ENCODE measurements at places on chromosomes 11 and 22.

GRCh38 chr11:119192111-119192510, 6.8 kb downstream of the NHERF4 start:
- DNase-seq, result no peak

GRCh38 chr11:102886999-102887398, 12.2 kb upstream of the MMP12 start:
- DNase-seq, result no peak

GRCh38 chr22:35140879-35141745, 75.2 kb downstream of the ISX start:
- DNase-seq, result no peak

DNA sequence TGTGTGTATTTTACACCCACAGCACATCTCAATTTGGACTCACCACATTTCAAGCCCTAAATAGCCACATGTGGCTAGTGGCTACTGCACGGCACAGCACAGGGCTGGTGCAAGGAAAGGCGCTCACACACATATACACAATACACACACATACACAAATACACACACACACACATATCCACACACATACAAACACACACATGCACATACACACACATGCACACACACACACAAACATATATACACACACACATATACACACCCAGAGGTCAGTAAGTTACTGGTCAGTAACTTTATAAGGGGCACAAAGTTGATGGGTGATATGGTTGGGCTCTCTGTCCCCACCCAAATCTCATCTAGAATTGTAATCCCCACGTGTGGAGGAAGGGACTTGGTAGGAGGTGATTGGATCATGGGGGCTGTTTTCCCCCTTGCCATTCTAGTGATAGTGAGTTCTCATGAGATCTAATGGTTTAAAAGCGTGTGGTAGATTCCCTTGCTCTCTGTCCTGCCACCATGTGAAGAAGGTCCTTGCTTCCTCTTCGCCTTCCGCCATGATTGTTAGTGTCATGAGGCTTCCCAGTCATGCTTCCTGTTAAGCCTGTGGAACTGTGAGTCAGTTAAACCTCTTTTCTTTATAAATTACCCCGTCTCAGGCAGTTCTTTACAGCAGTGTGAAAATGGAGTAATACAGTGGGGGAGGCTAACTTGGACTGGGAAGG, 37.6 kb upstream of the DKK3 start:
- no peak for DNase-seq

DNA sequence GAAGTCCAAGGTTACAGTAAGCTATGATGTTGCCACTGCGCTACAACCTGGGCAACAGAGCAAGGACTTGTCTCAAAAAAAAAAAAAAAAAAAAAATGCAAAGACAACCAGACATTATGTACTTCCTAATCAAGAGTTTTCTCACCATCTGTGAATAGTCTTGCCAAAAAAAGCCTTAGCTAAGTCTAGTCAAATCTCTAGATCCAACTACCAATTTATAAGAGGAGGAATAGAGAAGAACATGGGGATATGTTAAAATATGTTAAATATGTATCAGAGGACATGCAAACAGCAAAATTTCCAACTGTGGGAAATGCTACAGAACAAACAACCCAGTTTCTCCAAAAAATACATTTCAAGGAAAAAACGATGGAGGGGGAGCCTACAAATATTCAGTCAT, 45.6 kb downstream of the USP28 start:
- no peak for DNase-seq

DNA sequence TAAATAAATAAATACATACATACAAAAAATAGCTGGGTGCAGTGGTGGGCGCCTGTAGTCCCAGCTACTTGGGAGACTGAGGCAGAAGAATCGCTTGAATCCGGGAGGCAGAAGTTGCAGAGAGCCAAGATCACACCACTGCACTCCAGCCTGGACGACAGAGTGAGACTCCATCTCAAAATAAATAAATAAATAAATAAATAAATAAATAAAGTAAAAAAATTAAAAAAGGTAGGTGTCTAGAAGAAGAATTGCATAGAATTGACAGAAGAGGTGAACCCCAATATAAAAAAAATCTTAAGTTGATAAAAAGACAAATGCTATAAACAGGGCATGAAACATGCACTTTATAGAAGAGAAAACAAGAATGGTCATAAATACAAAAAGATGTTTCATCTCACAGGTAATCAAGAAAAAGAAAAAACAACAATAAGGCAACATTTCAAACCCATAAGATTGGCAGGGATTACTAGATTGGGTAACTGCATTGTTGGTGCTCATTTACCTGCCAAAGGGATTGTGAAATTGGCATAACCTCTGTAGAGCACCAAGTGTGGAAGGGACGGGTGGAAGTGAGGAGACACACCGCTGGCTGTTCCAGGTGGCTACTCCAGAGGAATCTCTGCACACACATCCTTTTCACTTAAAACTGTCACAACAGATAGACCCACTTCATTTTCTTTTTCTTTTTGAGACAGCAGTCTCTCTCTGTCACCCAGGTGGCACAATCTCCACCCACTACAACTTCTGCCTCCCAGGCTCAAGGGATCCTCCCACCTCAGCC, 44.7 kb downstream of the NF2 start:
- DNase-seq, result no peak

- no peak for DNase-seq
These were observed 24.8 kb downstream of the APOL1 start for GRCh38 chr22:36277482-36278291.

DNA sequence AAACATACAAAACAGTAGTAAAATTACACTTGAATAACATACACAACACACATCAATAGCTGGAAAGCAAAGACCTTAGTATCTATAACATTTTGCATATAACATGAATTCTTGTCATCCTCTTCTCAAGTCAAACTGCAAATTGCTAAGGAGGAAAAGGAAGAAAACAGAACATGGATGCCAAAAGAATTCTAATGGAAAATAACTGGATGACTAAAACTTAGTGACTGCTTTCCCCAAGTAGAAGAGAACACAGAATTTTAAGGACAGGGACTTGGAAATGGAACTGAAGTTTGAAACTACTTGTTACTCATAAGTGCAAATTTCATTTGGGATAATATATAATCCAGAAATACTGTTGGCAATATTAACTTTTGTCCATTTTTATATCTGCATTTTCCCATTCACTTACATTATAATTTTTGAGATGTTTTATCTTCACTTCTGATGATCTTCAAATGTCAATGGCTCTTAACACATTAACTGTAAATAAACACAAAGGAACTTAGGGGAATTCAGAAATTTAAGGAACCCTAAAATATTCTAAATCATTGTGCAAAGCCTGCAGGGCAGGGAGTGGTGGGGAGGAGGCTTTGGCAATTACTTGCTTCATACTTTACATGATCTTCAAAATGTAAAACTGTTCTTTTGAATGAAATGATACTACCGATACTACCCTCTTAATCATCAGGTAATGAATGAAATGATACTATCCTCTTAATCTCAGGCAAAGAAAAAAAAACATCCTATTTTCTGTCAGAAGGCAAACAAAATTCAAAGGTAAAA, 9.9 kb downstream of the MTMR2 start:
- no peak for DNase-seq

DNA sequence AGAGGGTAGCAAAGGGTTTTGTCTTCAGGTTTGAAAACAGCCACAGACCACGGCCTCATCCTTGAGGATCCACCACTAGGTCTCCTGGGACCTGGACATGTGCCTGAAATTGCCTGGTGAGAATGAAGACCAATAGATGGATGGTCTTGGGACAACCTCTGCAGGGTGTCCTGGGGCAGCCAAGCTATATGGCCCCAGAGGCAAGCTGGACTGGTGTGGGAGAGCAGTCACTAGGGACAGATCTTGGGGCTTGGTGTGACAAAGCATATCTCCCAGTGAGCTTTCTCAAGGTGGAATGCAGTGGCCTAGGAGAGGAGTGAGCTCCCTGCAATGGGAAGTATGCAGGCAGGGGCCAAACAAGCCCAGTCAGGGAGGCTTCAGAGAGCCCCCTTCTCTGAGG, 13.6 kb downstream of the P2RY6 start:
- DNase-seq, result no peak

- DNase-seq, result no peak
These were observed 835 bp upstream of the ANO9 start for GRCh38 chr11:442611-443081.

DNA sequence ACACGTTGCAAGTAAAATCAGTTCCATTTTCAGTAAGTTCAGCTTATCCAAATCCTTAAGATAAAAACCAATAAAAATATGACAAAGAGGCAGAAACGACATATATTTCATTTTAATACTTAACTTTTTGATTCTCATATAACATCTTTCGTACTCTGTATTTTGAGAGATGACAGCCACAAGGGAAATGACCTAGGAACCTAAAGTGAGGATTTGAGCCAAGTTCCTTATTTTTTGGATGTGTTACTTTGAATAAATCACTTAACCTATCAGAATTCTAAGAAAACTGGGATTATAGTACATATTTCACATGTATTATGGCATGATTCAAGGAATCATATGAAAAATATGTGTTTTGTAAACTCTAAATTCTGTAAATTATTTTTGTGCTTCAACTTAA, 143.6 kb upstream of the TRPC6 start:
- DNase-seq, result no peak

DNA sequence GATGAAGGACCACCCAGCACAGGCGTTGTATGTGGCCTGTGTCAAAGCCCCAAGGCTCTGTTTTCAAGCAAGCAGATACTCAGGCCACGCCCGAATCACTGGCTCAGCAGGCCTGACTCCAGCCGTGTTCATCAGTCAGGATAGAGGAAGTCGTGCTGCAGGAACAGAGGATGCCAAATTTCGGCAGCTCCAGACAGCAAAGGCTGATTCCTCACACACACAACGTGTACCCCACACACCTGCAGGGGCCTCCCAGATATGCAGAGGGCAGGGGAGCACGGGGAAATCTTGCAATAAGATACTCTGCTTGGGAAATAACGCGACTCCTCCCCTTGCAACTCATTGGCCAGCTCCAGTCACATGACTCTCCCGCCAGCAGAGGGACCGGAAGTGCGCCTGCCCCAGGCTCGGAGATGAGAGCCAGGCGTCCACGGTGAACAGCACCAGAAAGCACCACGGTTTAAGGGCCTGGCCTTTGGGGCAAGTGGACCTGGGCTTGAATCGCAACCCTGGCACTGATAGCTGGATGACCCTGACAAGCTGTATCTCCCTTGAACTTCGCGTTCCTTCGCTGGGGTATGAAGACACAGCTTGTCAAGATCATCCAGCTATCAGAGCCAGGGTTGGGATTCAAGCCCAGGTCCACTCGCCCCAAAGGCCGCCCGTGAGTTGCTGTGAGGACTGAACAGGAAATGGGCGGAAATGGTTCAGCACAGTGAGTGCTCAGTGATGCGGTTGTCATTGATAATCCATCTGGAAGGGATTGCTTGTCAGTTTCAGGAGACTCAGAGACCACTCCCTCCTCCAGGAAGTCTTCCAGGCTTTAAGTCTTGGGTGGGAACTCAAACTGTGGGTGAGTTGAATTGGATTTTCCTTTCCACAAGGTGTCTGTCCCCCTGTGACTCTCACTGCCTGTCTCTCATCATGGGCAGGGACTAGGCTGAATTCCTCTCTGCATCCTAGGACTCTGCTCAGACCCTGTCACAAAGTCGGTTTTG, 88.5 kb downstream of the MYEOV start:
- DNase-seq, result no peak

DNA sequence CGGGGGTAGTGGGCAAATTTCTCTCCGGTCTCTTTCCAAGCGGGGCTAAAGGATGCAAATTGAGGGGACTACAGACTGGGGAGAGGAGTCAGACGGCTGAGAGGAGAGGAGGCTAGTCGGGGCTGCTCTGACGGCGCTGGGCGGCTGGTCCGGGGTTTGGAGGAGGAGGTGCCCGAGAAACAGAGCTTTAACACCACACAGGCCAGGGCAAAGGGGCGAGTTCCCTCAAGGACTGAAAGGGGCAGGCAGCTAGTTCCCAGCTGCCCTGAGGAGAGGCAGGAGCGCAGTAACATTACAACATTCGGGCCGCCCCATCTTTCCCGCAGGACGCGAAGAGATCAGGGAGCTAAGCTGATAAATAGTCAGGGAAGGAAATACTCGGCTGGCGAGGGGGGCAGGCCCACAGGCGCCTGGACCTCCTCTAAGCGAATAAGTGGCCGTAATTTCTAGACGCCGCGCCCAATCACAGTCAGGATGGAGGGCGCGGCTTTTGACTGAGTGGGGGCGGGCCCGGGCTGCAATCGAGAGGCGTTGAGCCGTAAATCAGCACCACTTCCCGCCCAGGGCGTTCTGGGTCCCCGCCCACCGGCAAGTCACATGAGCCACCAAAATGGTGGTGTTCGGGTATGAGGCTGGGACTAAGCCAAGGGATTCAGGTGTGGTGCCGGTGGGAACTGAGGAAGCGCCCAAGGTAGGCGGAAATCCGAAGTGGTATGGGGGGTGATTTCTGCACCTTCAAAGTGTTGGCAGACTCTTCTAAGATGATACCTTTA, at the start of gene TMEM126B:
TMEM126B (plus strand) TSS at position 596 of the 773 bp plus-strand sequence; CDS start at position 611, 15 bp downstream.
- peak; percentile 93 for DNase-seq

GRCh38 chr11:127110542-127110941, 110.0 kb upstream of the KIRREL3 start:
- no peak for DNase-seq

GRCh38 chr11:68976563-68976962, 4.2 kb downstream of the MRGPRD start:
- DNase-seq, result no peak

GRCh38 chr11:57668434-57668782, 494 bp downstream of the ZDHHC5 start:
- DNase-seq, result no peak

DNA sequence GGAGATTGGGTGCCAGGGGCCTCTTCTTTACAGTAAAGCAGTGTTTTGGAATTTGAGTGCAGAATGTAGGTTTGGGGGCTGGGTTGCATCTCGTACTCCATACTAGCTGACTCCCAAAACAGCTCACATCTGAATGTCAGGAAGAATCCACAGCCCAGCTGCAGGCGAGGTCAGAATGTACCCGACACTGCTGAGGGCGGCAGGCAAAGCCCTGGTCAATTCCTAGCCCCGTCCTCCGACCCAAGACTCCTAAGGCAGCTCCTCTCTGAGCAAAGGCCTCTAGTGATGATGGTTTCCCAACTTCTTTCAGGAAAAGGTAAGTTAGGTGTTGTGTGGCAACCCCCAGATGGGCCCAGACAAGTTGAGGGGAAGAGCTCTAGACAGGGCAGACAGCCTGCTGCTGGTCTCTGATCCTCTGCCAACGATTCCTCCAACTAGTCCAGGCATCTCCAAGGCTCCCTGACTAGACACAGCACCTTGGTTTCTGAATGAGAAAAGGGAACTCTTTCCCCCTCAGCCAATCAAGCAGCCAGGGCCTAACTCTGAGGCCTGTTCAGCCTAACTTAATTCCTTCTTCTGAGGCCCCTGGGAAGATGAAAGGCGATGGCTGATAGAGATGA, 8.6 kb downstream of the LARGE2 start:
- DNase-seq, result no peak

DNA sequence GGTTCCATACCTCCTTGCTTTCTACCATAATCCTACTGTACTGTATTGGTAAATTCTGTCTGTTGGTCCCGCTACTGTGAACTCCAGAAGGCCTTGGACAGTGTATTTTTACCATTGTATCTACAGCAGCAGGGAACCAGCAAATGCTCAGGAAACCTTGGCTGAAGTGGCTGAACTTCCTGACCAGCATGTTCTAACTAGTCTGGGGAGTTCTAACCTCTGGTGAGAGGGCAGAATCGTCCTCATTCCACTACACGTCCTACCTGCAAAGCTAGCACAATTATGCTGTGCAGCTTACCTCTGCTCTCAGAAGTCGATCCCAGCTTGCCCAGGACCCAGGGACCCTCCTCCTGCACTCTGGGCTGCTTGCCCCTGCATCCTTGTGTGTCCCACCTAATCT, 283.1 kb downstream of the TENM4 start:
- DNase-seq, result no peak
